ENCODE measurements at places on chromosomes 6 and 20.

GRCh38 chr20:32227306-32227705, 19.6 kb downstream of the POFUT1 start:
- no peaks in the 10 kb centered on the region for H3K27me3 ChIP-seq
- peaks cover 4% of the 10 kb centered on the region for H3K4me1 ChIP-seq
- no peak overlapping the region for H3K4me3 ChIP-seq
- H3K36me3 ChIP-seq = peaks cover 31% of the 10 kb centered on the region

DNA sequence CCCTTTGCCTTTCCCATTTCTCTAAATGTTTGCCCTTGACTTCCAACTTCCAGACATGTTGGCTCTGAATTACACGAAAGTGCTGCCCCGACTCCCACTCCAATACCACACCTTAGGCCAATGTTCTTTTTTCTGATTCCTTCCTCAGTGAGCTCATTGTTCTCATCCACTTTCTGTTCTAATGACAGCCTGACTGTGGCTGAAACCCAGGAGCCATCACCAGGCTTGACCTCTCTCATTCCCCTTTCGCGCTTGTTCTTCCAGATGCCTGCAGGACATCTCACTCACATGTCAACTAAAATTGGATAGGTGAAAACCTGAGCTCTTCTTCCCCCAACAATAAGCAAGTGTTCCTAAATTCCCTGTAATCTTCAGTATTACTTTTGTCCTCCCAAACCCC, 40.4 kb downstream of the PTPRK start:
- no peak for DNase-seq
- H3K36me3 ChIP-seq = peaks cover 2% of the 10 kb centered on the region
- peaks cover 11% of the 10 kb centered on the region for H3K4me1 ChIP-seq
- no peak overlapping the region for H3K4me3 ChIP-seq
- no peak overlapping the region for H3K27ac ChIP-seq
- no peaks in the 10 kb centered on the region for H3K27me3 ChIP-seq

GRCh38 chr6:142943711-142944123, 1.3 kb downstream of the HIVEP2 start:
- peak overlapping the region; percentile 99 for H3K4me3 ChIP-seq
- peaks cover 28% of the 10 kb centered on the region for H3K4me1 ChIP-seq
- H3K27ac ChIP-seq = peak overlapping the region; percentile 100
- no peaks in the 10 kb centered on the region for H3K27me3 ChIP-seq
- no peak for DNase-seq

DNA sequence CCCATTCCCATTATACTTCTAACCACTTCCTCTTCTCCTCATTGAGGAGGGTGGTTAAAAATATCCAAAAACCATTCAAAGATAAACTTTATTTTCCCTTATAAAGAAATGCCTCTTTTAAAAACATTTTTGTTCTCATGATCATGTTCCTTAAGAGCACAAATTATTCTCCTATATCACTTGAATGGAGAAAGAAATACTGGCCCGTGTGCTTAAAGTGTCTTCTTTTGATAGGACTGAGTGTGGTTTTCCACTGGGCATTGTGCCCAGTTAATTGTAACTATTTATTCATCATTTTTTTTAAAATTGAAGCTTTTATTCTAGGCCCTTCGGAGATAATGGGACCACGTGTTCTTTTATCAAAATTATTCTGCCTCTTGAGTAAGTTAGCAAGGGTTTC, 871.5 kb downstream of the QKI start:
- no peak overlapping the region for H3K27ac ChIP-seq
- H3K36me3 ChIP-seq = no peaks in the 10 kb centered on the region
- H3K27me3 ChIP-seq = no peaks in the 10 kb centered on the region
- no peaks in the 10 kb centered on the region for H3K4me1 ChIP-seq
- DNase-seq = no peak

DNA sequence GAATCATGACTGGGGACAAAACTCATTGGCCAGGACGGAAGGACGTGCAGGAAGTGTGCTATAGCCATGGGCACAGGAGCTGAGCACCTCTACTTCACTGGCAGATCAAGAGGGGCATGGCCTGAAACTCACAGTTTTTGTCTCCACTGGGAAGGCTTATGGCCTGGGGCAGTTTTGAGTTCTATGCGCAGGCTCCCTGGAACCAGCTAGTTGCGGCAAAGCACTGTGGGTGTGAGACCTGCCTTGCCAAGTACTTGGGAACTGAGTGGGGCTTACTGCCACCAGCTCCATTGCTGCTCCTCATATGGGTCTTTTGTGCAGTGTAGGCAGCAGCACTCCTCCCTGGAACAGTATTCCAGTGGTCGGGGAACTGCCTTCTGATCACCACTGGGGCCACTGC, 282.6 kb upstream of the EYS start:
- H3K4me3 ChIP-seq = no peak overlapping the region
- H3K4me1 ChIP-seq = no peaks in the 10 kb centered on the region
- peaks cover 3% of the 10 kb centered on the region for H3K27me3 ChIP-seq
- no peak overlapping the region for H3K27ac ChIP-seq
- H3K36me3 ChIP-seq = no peaks in the 10 kb centered on the region

GRCh38 chr20:57879779-57880570, 170.2 kb upstream of the PMEPA1 start:
- H3K27ac ChIP-seq = peak overlapping the region; percentile 78
- no peak overlapping the region for H3K4me3 ChIP-seq
- H3K36me3 ChIP-seq = no peaks in the 10 kb centered on the region
- peaks cover 15% of the 10 kb centered on the region for H3K27me3 ChIP-seq

DNA sequence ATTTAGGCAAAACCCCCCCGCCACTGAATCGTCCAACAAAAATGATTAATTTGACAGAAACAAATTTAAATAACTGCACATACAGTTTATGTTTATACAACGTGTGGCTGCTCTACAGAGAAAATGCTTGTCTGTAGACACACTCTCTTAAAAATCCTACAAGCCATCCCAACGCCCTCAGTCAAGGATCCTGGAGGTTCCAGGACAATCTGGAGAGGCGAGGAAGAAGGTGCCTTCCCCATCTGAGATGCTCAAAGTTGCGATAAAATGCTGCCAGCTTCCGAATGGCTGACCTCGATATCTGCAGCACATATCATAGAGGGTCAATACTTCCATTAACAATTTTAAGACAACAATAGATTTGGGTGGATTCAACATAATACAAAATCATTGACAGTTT, 25.3 kb downstream of the ZNF217 start:
- H3K4me3 ChIP-seq = no peak overlapping the region
- H3K27me3 ChIP-seq = no peaks in the 10 kb centered on the region
- no peak overlapping the region for H3K27ac ChIP-seq
- H3K4me1 ChIP-seq = peaks cover 5% of the 10 kb centered on the region

- no peak overlapping the region for H3K27ac ChIP-seq
- no peaks in the 10 kb centered on the region for H3K27me3 ChIP-seq
- no peak overlapping the region for H3K4me3 ChIP-seq
- no peaks in the 10 kb centered on the region for H3K4me1 ChIP-seq
Measured at GRCh38 chr6:90008908-90009501, 114.7 kb downstream of the GJA10 start.

DNA sequence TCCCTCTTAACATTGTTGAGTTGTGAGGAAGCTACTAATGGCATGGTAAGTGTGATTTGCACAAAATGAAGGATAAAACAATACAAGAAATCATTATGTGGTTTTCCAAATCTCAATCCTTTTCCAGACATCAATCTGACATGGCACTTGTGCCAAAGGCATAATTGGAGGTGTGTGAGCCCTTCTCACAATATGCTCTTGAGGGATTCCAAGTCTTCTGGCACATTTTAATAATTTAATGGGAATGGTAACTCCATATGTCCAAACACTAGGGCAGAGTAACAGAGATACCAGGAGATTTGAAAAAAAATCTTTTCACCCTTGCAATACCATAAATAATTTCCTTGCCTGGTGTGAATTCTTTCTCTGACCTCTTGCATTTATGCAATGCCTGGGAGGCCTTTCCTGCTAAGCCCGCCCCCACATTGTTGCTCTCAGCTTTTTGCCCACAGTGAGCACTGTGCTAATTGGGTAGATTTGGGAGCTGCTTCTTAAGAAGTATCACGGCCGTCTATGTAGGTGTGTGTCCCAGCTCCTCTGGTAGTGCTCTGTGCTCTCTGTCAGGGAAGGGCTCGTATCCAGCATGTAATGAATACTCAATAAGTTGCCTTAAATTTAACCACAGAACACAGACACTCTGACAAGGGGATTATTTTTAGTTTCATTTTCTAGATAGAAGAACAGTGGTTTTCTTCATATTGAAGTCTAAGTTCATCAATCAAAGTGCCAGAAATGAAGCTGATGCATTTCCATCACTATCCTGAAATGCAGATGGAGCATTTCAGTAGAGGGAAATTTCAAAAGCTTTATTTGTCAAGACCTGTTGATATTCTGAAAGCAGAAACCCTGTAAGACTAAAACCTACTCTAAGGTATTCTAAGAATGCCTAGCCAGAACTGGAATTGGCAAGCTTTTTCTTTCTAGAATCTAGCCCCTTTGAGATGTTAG, 54.4 kb upstream of the CEP85L start:
- H3K36me3 ChIP-seq = no peaks in the 10 kb centered on the region
- DNase-seq = no peak
- H3K27me3 ChIP-seq = no peaks in the 10 kb centered on the region
- no peak overlapping the region for H3K4me3 ChIP-seq

Measured in mesothelial cell of epicardium (in vitro differentiated cells).